ENCODE measurements at places on chromosomes 5 and 9.

GRCh38 chr5:133343196-133343595 is 269.1 kb downstream of the FSTL4 start:
- DNase-seq = no peak

DNA sequence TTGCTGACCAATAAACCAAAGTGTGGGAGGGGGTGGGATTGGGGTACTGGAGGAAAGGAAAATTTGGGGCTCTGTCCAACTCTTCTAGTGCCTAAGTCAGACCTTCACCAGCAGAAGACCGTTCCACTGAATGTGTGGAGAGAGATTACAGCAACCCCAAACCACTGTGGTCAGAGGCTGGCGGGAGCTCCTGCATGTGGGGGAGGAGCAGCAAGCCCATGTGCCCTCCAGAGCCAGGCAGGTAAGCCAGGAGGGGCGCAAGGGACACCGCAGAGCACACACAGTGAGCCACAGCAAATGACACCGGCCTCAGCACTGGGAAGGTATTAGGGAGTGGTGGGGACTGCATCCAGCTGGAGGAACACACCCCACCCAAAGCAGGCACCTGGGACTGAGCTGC is 62.9 kb downstream of the SMIM23 start:
- no peak for DNase-seq

DNA sequence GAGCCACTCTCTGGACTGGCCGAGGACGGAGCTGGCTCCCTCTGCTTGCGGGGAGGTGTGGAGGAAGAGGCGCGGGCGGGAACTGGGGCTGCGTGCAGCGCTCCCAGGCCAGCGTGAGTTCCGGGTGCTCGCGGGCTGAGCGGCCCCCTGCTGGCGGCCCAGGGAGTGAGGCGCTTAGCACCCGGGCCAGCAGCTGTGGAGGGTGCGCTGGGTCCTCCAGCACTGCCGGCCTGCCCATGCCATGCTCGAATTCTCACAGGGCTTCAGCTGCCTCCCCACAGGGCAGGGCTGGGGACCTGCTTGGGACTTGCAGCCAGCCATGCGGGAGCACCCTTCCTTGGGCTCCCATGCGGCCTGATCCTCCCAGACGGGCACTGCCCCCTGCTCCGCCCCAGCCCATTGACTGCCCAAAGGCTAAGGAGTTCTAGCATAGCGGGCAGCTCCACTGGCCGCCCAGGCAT is 416.9 kb downstream of the MRPS30 start:
- DNase-seq = no peak

DNA sequence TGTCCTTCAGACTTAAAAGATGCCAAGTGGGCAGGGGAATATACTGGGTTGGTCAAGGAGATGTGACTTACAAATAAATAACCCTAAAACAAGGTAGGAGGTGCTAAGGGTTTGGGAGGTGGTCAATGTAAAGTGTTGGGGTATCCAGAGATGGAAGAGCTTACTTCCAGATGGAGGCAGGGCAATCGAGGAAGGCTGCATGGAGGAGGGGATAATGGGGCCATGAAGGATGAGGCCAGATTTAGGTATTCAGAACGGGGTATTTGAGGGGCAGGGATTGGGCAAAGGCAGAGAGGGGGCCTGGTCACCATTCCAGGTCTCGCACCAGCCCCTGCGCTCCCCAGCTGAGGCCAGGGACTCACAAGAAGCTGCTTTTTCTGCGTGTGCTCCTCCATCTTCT is 57.9 kb upstream of the FBXW11 start:
- DNase-seq = no peak

GRCh38 chr5:72468024-72468423 is 39.2 kb downstream of the ZNF366 start:
- no peak for DNase-seq

- no peak for DNase-seq
Measured at GRCh38 chr5:68048516-68048915, 167.0 kb upstream of the PIK3R1 start.

- no peak for DNase-seq
Measured at GRCh38 chr5:28603869-28604268, 1565.5 kb upstream of the CDH9 start.

DNA sequence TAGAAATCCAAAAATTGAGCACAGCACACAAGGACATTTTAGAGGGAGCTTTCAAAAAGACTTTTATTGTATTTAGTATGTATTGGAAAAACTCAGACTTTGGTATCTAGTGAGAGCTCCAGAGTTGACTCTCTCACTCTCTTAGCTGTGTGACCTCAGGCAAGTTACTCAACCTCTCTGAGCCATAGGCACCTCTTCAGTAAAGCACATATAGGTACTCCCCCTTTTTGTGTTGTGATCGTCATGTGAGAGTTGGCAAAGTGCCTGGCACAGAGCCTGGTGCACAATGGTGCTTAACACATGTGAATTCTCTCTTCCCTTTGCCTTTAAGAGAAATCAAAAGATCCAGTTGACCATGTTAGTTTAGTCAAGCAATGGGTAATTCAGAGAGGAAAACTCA is 186.2 kb downstream of the TMEM38B start:
- no peak for DNase-seq

DNA sequence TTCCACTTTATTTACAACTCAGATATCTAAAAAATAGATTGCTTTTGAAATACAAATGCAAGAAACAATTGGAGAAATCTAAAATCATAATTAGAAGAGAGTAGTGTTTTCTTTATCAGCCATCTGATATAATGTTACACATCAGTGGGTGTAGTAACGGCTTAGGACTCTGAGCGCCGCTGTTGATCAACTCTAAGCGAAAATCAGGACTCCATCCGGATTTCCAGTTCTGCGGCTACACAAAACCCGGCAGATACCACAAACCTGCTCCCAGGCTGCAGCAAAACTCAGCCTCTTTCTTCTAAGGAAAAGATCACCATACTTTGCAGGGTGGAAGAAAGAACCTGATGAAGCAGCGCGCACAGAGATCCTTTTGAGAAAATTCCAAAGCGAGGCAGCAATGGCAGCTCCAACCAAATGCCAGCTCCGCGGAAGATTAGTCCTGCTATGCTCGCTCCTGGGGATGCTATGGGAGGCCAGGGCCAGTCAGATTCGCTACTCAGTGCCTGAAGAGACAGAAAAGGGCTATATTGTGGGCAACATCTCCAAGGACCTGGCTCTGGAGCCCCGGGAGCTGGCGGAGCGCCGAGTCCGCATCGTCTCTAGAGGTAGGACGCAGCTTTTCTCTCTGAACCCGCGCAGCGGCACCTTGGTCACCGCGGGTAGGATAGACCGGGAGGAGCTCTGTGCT is at the start of gene PCDHGA9:
TSS of gene PCDHGA9 (plus strand) at position 226 of the 691 bp plus-strand sequence. CDS start at position 401, 175 bp downstream.
- no peak for DNase-seq

DNA sequence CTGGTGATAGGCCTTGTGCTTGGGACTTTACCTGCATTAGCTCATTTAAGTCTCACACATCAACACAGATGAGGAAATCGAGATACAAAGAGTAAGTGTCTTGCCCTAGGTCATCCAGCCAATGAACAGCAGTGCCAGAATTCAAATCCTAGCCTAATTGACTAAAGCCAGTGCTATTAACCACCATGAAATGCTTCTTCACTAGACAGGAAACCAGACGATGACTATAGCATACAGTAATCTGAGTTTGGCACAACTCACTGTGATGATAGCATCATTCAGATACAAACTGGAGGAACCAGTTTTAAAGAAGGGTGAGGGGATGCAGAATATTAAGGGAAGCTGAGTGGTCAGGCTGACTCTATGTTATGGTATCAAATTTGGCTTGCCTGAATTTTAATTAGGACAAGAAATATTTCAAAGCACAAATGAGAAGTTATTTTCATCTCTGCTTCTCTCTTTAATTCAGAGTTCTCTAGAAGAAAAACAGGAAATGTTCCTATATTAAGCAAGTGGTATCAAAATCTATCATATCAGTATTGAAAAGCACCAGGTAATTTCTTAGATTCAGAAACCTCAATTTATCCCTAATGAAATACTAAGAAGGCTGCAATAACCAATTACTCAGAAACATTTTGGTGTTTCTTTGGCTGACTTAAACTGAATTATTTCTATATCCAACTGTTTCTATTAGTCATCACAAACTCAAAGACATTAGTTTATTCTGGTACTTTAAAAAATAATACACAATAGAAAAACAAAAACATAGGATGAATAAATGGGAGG is 147.0 kb upstream of the RASA1 start:
- peak; percentile 46 for DNase-seq

GRCh38 chr9:93295031-93295430 is 111.1 kb downstream of the WNK2 start:
- DNase-seq = no peak

DNA sequence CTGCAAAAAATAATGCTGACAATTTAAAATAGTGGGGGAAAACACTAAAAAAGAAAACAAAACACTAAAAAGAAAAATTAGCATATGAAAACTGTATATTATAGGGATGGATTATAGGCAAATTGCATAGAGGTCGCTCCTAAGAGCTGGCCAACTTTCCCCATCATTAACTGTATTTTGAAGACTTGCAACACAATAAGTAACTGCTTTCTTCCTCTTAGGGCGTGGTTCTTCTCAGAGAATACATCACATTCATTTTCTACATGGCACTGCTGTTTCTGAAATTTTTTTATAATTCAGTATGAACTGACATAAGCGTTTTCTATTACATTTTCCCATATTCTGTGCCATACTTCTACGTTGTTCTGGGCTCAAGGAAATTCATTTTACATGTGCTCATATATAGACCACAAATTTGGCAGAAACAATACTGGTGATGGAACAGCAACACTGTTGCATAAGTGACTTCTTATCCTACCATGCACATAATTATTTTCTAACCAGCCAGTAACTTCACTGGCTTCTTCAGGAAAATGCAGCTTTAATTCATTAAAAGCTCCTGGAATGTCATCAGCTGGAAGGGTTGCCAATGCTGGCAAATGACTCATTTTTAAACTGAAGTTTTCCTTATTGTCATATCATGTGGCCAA is 171.2 kb upstream of the DMAC1 start:
- no peak for DNase-seq

DNA sequence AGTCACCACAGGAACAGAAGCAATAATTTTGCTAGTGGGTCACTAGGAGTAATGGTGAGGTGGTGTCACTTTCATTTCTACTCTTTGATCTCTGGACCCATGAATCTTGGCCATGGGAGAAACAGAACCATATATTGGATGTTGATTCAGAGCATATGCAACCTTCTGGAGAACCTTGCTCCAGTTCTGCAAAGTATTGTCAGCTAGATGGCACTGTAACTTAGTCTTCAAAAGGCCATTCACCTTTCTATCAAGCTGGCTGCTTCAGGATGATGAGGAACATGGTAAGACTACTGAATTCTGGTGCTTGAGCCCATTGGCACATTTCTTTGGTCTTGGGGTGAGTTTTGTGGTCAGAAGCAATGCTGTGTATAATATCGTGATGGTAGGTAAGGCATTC is 129.1 kb upstream of the FBN2 start:
- DNase-seq = no peak

GRCh38 chr5:77935506-77936364 is 159.6 kb upstream of the TBCA start:
- DNase-seq = peak; percentile 29

- DNase-seq = no peak
Measured at GRCh38 chr9:111348821-111349271, 18.8 kb upstream of the OR2K2 start.

DNA sequence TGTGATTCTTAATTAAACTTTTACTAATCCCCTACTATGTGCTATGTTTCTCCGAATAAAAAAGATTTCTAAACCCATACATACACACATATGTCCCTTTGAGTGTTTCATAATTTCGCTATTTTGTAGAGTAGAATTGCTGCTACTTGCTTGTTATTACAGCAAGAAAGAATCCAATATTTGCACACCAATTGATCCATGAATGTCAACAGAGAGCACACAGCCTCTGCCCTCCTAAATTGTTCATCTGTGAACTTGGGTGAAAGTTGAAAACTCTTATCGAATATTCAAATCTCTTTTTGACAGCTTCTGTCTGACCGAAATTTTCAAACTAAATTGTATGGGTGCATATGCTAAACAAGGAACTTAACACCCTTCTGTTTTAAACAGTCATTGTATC is 83.4 kb upstream of the RASEF start:
- DNase-seq = no peak

DNA sequence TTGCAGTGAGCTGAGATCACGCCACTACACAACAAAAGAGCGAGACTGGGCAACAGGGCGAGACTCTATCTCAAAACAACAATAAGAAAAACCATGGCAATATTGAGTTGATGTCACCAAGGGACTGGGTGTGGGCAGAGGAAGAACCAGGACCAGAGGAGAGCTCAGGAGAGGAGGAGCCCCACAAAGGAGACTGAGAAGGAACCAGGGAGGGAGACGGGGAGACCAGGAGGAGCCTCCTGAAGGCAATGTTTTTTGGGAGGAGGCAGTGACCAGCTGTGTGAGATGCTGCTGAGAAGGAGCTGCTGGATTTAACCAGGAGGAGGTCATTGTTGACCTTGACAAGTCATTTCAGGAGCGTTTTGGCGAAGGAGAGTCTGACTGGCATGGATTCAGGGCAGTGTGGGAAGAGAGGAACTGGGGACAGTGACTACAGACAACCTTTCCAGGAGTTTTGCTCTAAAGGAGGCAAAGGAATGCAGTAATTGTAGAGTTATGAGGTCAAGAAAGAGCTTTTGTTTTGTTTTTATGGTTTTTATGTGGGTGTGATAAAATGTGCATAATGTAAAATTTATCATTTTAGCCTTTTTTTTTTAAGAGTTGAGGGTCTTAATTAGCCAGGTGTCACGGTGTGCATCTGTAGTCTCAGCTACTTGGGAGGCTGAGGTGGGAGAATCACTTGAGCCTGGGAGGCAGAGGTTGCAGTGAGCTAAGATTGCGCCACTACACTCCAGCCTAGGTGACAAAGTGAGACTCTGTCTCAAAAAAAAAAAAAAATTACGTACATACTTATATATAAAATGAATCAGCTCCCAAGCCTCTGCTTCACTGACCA is 17.9 kb downstream of the TRUB2 start:
- no peak for DNase-seq

DNA sequence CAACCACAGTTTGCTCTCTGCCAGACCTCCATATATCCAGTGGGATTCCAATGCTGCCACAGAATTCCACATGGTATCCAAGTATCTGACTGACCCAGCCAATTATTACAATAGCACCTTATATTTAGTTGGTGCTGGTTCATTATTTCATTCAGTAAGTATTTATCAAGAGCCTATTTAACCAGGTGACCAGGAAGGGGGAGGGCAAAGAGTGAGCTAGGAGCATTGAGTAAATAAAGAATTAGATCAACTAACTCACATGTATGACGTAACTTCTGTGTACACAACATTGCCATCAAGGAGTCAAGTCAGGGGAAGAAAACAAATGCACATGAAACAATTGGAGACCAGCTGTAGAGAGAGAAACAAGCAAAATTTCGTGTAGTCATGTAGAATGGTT is 207.1 kb upstream of the PAPPA start:
- no peak for DNase-seq

GRCh38 chr9:87684627-87685219 is 41.2 kb upstream of the CTSL start:
- DNase-seq = no peak

GRCh38 chr9:78103971-78104433 is 72.4 kb upstream of the GNAQ start:
- DNase-seq = no peak

- peak; percentile 72 for DNase-seq
Measured at GRCh38 chr5:81631124-81631523, 119.8 kb downstream of the SSBP2 start.

Measured in foreskin melanocyte (primary cell).